ENCODE measurements at places on chromosomes 4 and X.

- DNase-seq: no peak
These were observed 54.3 kb upstream of the CAMK2D start for GRCh38 chr4:113815826-113816225.

- no peak for DNase-seq
These were observed 255 bp upstream of the CNOT6L start for GRCh38 chr4:77819404-77819842.

DNA sequence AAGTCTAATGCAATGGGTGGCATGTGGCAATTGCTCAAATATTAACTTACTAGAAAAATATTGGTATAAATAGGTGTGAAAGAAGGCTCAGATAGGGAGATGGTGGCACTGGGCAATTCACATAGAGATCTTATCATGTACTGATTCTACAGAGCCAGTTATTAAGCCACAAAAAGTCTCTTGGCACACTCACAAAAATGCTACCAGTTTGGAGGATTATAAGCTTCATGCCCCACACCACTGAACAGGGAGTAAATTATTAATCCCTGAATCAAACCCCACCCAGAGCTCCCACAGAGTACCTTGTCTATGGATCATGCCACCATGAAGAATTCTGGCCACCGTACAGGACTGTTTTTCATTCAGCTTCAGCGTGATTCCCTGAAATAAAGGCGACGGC, 13.8 kb downstream of the MPP1 start:
- no peak for DNase-seq

GRCh38 chr4:9832640-9833039, 51.2 kb downstream of the DRD5 start:
- DNase-seq: no peak
